RKO (cell line): ENCODE measurements at places on chromosomes 16 and 17.

DNA sequence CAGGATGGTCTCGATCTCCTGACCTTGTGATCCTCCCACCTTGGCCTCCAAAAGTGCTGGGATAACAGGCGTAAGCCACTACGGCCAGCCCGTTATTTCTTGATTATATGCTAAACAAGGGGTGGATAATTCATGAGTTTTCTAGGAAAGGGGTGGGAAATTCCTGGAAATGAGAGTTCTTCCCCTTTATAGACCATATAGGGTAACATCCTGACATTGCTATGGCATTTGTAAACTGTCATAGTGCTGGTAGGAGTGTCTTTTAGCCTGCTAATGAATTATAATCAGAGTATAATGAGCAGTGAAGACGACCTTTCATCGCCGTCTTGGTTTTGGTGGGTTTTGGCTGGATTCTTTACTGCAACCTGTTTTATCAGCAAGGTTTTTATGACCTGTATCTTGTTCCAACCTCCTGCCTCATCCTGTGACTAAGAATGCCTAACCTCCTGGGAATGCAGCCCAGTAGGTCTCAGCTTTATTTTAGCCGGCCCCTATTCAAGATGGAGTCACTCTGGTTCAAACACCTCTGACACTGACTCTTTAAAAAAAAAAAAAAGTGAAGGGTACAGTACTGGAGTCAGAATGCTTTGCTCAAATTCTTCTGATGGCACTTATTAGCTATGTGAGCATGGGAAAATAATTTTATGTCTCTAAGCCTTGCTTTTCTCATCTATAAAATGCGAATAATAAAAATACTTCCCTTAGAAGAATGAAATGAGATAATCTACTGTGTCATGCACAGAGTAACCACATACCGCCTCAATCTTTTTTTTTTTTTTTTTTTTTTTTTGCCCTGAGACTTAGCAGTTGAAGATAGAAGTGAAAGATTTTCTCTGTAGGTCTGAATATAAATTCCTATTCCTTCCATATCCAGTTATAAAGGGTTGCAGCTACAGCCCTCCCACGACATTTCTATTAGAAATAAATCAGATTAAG, 5.1 kb upstream of the CALCOCO2 start:
- peak; percentile 51 for DNase-seq

DNA sequence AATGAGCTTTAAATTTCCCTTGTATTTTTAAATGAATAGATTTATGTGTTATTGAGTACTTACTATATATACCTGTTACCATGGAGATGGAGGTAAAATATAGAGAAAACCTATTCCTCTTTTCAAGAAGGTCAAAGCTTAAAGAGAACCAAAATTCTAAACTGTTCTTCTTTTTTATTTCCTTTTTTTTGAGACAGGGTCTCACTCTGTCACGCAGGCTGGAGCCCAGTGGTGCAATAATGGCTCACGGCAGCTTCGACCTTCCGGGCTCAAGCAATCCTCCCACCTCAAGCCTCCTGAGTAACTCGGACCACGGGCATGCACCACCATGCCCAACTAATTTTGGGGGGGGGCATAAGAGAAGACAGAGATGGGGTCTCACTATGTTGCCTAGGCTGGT, 25.0 kb upstream of the TMEM97 start:
- DNase-seq, result no peak

DNA sequence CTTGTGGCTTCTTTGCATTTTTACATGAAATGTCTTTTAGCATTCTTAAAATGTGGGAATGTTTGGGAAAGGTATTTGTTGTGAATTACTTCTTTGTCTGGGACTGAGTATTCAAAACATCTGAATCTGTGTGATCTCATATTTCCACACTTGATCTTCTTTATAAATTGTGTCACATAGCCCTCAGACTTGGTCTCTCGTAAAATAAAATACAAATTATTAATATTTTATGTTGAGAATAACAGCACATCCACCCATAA, 81.9 kb downstream of the TUBD1 start:
- DNase-seq, result no peak

- DNase-seq, result peak; percentile 77
Measured at GRCh38 chr17:78185981-78186691, 716 bp downstream of the TK1 start.

- no peak for DNase-seq
Measured at GRCh38 chr17:55833306-55833705, 82.5 kb downstream of the PCTP start.

DNA sequence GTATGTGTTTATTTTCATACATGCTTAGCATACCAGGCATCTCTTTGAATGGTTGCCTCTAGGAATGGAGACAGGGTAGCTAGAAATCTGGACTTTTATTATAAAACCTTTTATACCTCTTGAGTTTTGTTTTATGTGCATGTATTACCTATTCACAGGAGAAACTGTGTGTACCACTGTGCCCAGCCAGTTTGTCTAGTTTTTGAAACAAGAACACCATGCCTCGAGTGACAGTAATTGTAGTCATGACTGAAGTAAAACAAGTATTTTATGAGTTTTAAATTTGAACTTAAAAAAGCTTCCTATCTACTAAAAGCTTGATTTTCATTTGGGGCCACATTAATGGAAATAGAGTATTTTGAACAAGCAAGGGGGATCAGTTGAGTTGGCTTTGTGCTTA, 57.4 kb downstream of the SNTB2 start:
- DNase-seq, result no peak

- no peak for DNase-seq
Measured at GRCh38 chr16:66441586-66442375, 14.7 kb downstream of the BEAN1 start.

DNA sequence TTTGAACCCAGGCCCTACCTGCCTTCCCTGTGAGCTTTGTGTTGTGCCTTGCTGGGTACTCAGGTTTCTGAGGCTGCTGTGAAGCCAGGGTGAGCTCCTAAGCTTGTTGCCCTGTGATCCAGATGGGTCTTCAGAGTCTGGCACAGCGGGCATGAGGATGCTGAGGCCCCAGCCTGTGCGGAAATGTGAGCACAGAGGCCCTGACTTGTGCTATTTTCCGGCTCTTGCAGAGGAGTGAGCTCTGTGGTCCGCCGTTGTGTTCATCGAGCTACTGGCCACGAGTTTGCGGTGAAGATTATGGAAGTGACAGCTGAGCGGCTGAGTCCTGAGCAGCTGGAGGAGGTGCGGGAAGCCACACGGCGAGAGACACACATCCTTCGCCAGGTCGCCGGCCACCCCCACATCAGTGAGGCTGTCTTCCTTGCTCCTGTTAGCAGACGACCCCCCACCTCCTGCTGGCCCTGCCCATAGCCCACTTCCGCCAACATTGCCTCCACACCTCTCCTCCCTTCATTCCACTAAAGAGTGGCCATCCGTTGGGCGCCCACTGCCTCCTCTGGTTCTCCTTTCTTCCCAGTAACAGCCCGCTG, 2.7 kb downstream of the PHKG2 start:
- DNase-seq, result no peak

DNA sequence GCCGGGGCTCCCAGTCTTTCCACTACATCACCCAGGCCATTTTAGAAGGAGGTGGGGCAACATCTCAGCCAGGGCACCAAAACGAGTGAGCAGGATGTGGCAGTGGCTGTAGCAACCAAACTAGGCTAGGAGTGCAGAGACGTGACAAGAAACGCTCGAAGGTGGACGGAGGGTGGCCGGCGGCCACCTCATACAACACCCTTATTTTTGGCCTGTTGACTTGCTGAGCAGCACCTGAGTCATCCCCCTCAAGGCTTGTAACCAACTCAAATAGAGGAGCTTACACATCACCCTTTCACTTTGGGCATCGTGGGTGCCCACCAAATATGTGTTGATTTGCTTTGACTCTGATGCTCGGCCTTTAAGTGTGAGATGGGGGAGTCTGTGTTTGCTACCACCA, 23.7 kb upstream of the SOX9 start:
- DNase-seq, result peak; percentile 7

DNA sequence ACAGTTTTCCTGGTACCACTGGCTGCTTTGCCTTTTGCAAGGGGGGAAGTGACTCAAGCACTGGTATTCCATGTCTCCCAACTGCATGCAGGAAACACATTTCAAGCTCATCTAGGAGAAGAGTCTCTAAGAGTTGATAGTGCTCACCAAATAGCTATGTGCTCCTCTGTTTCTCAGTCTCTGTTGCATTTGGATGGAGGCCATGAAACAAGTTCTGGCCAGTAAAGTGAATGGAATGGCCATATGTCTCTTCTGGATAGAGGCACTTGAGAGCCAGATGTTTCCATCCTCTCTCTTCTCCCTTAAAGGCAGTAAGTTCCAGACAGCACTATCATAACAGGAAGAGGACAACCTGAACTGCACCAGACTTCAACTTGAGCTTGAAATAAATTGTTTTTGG, 60.6 kb downstream of the C16orf82 start:
- no peak for DNase-seq

DNA sequence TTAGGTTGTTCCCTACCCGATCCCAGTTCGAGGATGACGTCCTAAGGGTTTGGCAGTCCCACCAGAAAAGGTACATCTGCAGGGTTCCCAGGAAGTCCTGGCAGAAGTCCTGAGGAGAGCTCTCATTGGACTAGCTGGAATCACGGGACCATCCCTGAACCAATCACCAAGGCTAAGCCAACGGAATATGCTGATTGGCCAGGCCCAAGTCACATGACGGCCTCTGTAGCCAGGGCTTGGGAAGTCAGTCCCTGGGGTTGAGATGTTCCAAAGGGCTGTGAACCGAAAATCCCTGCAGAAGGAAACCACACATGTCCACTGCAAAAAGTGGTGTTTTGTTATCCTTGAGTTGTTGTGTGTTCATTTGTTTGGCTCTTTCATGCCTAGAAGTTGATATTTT, 68.2 kb upstream of the ZNF423 start:
- peak; percentile 36 for DNase-seq

- DNase-seq, result no peak
Measured at GRCh38 chr17:41494524-41494923, 4.8 kb upstream of the KRT36 start.

GRCh38 chr17:47945080-47945479, 3.7 kb downstream of the PNPO start:
- DNase-seq, result no peak

GRCh38 chr16:49092704-49093103, 188.9 kb downstream of the CBLN1 start:
- DNase-seq, result no peak

GRCh38 chr17:50353600-50354195, 7.8 kb downstream of the XYLT2 start:
- DNase-seq, result no peak

DNA sequence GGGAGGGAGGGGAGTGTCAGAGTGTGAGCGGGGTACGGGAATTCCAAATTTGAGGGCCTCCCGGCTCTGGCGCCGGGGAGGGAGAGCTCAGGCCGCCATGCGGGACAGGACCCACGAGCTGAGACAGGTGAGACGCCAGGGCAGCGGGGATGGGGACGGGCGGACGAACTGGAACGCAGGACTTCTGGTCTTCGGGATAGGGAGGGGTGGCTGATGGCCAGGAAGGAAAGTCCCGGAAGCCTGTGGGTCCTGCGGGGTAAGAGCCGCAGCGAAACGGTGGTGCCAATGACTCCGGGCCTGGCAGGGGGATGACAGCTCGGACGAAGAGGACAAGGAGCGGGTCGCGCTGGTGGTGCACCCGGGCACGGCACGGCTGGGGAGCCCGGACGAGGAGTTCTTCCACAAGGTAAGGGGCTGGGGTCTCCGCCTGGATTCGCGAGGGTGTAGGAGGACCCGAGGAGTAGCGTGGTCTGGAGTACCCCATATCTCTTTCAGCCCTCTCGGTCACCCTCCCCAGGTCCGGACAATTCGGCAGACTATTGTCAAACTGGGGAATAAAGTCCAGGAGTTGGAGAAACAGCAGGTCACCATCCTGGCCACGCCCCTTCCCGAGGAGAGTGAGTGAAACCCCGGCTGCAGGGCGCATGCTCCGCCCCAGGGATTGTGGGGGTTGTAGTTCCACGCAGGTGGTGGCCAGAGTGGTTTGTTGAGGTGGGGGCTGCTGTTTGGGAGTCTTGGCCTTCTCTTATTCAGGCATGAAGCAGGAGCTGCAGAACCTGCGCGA, 543 bp downstream of the STX4 start:
- DNase-seq, result peak; percentile 87

DNA sequence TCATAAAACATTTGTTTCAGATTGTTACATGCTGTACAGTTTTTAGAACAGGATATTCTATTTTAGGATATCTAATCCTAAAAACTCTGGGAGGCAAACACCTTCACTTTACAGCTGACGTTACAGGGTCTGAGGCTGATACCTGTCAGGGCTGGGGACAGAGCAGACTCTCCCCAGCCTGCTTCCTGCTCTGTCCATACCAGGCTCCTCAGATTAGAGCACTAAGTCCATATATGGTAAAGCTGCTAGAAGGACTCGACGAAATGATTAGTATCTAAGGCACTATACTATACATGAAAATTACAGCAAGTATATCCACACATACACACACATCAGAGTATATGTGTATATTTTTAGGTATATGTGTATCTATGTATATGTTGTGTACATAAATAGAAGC, 125.2 kb downstream of the ZFHX3 start:
- DNase-seq, result no peak

GRCh38 chr16:79402356-79402755, 198.2 kb downstream of the MAF start:
- no peak for DNase-seq

GRCh38 chr17:40112191-40112711, 9.5 kb upstream of the MSL1 start:
- no peak for DNase-seq

- peak; percentile 74 for DNase-seq
Measured at GRCh38 chr16:81778861-81779535, at the start of gene PLCG2. TSS of gene PLCG2 (plus strand) at chr16:81779291. CDS start at chr16:81785990, 6,699 bp downstream.

GRCh38 chr16:53266156-53266555, 168.1 kb upstream of the RBL2 start:
- no peak for DNase-seq

GRCh38 chr17:42913522-42913921, 12.9 kb downstream of the G6PC1 start:
- DNase-seq, result no peak

- no peak for DNase-seq
Measured at GRCh38 chr17:65085951-65086350, 29.4 kb upstream of the GNA13 start.

DNA sequence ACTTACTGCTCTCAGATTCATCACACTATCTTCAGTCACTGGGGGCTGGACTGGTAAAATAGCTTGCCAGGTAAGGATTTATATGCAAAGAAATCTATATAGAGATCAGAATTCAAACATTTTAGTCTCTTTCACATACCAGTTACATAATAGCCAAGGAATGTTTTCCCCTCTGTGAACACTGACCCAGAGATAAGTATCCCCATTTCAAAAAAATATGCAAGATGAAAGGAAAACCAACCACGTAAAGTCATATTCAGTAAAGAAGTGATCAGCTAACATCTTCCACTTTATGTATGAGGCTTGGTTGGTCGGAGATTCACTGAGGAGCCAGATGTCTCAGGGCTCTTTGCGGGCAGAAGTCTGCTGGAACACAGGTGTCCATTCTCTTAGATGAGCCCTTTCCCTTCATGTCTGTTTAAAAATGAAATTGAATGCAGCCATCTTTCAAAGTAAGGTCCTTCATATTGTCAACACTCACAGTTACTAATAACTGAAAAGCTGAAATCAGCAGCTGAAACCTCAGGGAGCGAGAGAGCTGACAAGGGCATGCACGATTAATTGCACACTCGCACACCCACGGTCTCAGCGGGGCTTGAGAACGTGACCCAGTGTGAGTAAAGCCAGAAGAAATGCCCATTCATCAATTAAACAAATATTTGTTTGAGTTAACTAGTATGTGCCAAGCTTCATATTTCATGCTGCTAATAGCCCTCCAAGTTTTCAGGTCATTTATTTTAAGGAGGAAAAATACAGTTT, 161.2 kb downstream of the MRTFB start:
- DNase-seq, result no peak
